ENCODE measurements at places on chromosomes 5 and 9.

- DNase-seq: no peak
Observed at GRCh38 chr5:116525674-116526073, 48.9 kb downstream of the SEMA6A start.

- DNase-seq: peak; percentile 8
Observed at GRCh38 chr5:91194824-91195381, 188.2 kb downstream of the ARRDC3 start.

DNA sequence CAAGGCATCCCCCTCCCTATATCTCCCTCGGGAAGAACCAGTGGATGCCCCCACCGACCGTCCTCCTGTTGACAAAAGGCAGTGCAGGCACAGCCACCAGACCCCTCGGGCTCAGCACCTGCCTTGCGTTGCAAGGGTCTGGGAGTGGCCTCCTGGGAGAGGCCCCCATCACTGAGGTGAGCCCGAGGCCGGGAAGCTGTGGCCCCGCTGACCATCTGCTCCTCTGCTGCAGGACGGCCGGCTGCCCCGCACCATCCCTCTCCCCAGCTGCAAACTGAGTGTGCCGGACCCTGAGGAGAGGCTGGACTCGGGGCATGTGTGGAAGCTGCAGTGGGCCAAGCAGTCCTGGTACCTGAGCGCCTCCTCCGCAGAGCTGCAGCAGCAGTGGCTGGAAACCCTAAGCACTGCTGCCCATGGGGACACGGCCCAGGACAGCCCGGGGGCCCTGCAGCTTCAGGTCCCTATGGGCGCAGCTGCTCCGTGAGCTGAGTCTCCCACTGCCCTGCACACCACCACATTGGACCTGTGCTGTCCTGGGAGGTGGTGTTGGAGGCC lies 23.3 kb upstream of the SUSD3 start:
- DNase-seq: no peak

DNA sequence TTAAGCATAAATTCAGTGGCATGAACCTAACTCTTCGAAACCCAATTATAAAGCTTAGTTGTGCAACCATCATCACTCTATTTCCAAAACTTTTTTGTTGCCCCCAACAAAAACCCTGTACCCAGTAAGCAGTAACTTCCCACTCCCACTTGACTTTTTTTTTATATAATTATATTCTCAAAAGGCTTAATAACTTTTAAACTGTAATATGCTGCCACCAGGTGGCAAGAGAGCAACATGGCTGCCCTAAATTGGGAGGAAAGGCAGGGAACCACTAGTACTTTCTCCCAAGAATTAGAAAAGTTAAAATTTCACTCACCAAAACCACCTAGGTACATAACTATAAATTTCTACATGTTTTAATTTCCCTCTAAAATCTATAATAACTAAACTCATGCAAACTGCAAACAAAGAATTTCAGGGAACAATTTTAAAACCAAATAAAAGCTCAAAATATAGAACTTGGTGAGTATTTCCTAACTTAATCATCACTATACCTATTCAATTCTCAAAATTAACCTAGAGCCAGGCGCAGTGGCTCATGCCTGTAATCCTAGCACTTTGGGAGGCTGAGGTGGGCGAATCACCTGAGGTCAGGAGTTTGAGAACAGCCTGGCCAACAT lies 50.2 kb upstream of the RNF38 start:
- peak; percentile 57 for DNase-seq

DNA sequence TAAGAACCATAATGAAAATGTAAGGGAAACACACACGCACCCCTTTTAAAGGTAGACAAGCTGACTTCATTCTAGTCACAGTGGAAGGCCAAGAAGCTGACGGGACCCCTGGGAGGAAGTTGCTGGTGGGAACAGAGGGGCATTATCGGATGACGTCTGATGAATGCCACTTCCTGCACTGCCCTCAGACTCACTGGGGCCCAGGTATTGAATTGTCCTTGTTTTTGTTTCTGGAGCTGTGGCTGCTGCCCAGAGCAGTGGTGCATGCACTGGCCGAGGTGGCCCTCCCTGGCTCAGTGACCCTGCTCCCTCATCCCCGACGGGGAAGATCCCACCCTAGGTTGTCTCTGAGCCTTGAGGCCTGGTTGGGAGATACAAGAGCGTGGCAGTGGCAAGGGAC lies 15.3 kb upstream of the RPL26L1 start:
- DNase-seq: no peak

DNA sequence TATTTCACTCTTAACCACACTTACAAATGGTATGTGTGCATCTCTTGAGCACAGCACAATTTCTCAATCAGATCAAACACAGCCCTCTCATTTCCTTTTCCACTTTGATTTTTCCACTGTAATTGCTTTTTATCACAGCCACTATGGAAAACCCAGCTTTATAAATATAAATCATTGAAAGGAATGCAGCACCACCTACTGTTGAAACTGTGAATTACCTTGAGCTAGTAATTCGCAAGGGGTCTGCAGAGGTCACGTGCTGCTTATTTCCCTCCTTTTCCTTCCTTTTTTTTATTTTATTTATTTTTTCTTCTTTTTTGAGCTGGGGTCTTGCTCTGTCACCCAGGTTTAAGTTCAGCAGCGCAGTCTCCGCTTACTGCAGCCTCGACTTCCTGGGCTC lies 76.9 kb downstream of the CDH6 start:
- DNase-seq: peak; percentile 74

- DNase-seq: no peak
Observed at GRCh38 chr5:9545992-9546851, at the start of gene SEMA5A. Gene SEMA5A, minus strand, starts transcription at chr5:9546075. Its CDS starts 166,129 bp downstream, at chr5:9379946.

DNA sequence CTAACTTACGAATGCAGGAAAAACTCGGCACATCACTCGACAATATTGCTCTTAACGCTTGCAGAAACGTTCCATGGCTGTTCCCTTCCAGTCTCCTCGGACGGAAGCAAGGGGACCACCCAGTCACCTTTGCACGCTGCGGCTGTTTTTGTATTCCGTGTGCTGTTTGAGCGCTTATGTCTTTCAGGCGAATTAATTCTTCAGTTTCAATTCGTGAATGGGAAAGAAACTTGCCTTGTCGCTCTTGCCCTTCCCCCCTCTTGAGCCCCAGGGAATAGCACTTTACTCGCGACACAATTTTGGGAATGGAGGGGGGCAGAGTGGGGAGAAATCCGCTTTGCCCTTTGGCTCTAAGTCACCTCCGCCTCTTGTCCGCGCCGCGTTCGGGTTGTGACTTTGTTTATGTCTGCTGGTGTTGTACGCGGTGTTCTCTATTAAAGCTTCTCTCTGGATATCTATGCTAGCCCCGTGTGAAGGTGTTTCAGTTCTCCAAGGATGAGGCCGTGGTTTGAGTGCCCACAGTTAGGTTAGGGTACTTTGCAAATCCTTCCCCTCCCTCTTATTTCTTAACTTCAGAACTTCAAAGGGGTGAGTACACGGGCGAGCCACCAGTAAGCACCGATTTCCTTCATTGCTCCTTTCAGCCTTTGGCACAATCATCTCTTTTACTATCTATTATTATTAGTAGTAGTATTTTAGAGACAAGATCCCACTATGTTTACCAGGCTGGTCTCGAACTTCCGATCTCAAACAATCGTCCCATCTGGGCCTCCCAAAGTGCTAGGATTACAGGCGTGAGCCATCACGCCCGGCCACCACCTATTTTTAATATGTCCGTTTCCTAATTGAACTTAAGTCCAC lies 2.7 kb downstream of the FOXB2 start:
- no peak for DNase-seq

DNA sequence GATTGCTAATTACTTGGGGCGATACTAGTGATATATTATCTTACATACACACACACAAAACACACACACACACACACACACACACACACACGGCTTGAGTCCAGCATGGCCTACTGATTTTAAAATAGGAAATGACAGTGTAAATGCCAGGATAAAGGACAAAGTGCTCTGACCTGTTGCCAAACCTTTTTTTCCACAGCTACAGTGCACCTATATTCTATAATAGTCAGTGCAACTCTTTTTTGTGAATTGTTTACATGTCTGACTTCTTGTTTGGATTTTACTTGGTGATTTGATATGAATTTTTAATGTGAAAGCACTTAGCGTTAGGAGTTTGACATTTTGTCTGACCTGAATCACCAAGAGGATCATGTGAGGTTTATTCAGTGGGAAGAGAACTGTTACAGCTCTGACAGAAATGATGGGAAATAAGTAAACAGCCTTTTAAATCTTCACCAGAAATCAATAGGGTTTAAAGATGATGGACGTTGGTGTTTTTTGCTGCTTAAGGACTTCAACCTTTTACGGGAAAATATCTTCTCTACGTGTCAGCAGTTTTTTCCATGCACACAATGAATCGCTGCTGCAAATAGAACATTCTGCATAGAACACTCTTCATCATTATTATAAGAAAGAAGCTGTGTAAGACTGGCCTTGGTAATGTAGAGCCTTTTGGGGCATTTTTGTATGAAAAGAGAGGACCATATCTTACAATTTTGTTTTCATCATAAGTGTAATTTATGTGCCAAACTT lies 218.5 kb downstream of the RANBP17 start:
- no peak for DNase-seq

DNA sequence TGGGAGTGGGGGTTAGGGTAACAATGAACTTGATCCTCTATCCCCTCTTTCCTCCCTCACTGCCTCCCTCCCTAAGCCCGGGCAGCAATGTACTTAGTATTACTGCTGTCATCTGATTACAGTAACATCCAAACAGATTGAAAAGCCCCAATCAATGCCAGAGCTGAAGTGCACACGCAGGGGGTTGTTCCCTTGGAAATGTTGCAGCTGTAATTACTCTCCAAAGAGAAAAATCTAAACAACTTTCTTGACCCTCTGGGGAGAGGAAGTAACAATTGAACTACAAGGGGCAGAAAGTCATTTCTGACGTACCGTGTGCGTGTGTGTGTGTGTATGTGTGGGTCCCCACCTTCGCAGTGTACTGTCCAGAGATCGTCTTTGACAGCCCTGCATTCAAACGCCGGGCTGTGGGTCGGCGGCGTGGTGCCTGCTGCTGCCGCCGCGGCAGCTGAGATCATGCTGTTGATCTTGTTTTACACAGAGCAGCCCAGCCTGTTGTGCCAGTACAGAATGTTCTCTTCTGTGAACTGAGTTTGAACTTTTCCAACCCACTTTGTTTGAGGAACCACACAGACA lies 66.0 kb upstream of the KLF9 start:
- peak; percentile 65 for DNase-seq

DNA sequence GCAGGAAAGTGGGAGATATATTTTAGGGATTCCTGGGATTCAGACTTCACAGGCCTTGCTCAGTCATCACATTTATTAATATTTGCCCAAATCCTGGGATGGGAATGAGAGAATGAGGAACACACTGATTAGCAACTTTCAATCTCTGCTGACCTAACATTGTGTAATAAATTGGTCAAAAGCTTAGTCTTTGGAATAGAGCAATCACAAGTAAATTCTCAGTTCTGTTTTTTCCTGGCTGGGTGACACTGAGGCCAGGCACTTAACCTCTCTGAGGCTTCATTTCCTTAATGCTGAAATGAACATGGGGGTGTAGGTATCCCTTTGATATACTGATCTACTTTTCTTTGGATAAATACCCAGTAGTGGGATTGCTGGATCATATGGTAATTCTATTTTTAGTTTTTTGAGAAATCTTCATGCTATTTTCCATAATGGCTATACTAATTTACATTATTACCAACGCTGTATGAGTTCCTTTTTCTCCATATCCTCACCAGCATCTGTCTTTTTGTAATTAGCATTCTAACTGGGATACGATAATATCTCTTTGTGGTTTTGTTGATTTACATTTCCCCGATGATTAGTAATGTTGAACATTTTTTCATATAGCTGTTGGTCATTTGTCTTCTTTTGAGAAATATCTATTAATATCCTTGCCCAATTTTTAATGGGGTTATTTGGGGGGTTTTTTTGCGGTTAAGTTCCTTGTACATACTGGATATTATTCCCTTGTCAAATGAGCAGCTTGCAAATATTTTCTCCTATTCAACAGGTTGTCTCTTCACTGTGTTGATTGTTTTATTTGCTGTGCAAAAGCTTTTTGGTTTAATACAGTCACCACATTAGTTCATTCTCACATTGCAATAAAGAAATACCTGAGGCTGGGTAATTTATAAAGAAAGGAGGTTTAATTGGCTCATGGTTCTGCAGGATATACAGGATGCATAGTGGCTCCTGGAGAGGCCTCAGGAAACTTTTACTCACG lies 36.8 kb upstream of the NIPBL start:
- DNase-seq: no peak

DNA sequence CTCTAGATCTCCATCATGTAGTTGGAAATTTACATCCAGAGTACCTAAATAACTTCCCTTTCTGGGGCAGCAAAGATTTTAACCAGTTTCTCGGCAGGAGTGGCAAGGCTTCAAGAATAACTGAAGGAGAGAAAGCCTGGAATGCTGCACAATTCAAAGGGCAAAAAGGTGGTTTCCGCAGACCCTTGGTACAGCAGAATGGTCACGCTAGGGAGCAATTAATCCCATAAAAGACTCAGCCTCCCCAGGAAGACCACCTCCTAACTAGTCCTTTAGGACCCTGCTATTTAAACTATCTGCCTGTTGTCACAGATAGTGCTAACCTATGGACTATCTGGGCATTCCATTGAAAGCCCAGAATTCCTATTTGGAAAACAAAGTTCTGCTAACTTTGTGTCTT lies 3.6 kb downstream of the HTR1A start:
- no peak for DNase-seq

DNA sequence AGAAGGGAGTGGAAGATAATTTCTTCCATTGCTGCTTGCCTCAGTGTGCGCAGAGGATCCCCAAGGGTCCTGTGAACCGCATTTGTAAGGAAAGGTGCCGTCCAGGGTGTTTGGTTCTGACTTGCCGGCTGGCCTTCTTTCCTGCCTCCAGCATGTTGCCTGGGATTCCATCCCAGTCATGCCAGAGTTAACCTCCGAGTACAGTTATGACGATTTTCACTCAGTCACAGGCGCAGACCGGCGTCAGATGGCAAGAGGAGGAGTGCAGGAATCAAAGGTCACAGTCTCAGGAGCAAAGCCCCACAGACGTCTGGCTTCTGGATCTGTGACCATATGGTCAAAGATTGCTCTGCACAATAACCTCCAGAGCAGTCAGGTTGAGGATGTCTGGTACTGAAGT lies 5.9 kb upstream of the GADD45G start:
- no peak for DNase-seq

Data from NCI-H2081 (cell line).